Large intestine (tissue), 12 donors: ENCODE measurements at places on chromosomes 7 and 10.
A peak's percentile ranks its signal among the peaks of the same experiment; 100 is the strongest.

DNA sequence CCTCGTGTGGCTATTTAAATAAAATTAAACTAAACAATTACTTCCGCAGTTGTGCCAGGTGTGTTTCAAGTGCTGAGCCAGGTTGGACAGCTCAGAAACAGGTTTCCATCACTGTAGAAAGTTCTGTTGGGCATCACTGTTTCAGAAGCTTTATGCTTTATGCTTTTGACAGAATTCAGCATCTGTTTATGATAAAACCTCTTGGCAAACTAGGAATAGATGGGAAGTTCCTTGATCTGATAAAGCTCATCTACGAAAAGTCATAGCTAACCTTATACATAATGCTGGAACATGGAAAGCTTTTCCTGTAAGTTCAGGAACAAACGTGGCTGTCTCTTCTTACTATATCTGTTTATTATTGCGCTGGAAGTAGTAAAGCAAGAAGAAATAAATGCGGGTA is 143.4 kb downstream of the DOCK1 start:
- no peak for DNase-seq

DNA sequence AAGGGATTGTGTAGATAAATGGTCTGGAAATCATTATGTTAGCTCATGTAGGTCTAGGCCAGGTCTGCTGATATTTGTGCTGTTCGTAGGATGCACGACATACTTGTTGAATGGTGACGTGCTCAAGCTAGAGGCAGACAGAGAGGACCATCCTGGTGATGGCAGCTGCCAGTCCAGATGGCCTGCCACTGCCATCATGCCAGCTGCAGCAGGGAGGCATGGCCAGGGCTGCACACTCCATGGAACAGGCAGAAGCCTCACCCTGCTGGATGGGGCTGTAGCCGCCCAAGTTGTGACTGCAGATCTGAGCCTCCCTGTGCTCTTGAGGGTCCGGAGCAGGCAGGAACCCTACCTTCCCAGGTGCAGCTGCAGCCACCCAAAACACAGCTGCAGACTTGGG is 80.3 kb downstream of the SPDYE5 start:
- DNase-seq = no peak

- no peak for DNase-seq
These were observed 181.7 kb upstream of the GDF10 start for GRCh38 chr10:47118326-47118725.

DNA sequence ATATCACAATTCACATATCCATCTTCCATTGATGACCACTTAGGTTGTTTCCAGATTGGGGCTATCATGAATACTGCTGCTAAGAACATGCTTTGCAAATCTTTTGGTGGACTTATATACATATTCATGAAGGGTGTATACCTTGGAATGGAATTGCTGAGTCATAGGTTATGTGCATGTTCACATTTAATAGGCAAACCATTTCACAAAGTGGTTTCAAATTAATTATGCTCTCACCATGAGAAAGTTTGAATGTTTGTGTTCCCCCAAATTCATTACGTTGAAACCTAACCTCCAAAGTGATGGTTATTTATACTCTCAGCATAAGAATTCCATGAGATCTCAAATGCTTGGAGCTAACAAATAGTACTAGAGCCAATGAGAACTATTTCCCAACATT is 86.4 kb downstream of the VPS41 start:
- no peak for DNase-seq

GRCh38 chr7:47778153-47778661 is 170.1 kb downstream of the PKD1L1 start:
- DNase-seq = peak; percentile 57

- DNase-seq = no peak
These were observed 42.4 kb downstream of the MRPS33 start for GRCh38 chr7:140972344-140972743.

DNA sequence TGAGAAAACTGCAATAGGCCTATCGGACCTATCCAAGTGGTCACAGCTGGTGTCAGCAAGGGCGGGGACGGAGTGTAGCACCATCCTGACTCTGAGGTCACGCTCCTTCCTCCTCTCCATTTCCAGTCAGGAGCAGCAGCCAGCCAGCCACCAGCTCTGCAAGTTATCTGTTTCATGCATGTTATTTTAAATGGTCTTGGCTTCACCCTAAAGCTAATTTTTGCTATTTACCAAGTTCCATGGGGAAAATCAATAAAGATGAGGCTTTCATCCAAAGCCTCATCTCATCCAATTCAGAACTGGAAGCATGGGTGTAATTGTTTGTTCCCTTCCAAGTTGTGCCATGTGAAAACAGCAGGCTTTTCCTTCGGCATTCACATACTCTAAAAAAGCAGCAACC is 49.3 kb downstream of the ICA1 start:
- DNase-seq = no peak

- no peak for DNase-seq
These were observed 11.6 kb upstream of the ERCC6 start for GRCh38 chr10:49550563-49550962.

GRCh38 chr7:30678805-30679204 is 3.5 kb downstream of the CRHR2 start:
- no peak for DNase-seq

DNA sequence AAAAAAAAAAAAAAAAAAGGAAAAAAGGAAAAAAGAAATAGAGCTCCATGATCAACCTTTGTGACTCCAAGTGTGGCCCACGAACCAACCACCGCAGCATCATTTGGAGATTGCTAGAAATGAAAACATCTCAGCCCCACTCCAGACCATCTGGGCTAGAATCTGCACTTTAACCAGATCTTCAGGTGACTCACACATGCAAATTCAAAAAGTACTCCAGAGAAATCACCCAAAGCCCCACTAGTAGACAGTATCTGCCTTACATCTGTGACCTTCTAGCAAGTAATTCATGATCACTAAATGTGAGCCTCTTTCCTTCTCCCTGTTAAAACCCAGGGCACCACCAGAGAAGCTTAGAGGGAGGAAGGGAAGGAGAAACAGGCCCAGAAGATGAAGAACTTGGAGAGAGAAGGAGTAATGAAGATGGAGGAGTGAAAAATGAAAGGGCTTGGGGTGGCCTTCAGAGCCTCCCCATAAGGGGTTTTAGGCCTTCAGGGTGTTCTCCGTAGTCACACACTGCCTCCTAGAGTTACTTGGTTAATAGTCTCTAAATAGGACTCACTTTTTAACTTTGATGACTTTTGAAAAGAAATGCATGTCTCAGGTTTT is 94.0 kb downstream of the SLC37A3 start:
- DNase-seq = no peak

- no peak for DNase-seq
These were observed 46.7 kb upstream of the ZMIZ1 start for GRCh38 chr10:79021948-79022499.

DNA sequence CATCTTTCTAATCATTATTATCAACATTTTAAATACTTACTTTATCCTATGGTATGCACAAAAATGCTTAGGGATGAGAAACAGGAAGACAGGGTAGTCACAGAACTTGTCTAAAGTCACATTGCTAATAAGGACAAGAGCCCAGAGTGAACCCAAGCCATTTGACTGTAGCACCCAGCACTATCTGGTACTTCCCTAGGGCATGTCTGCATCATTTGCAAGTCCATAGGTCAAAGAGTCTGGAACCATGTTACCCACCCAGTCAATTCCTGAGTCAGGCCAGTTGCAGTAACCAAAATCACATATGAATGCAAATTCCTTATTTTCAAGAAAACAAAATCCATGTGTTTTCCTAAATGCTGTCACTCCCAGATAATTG is 19.1 kb downstream of the ASAH2 start:
- DNase-seq = peak; percentile 59
